ENCODE measurements at places on chromosomes 2 and 18. TPM values are rescaled to one million over a fixed set of nuclear protein-coding genes. Genes with fewer than 3 reads are reported as not detected.

- H3K4me1 ChIP-seq = no peaks in the 10 kb centered on the region
- H3K4me3 ChIP-seq = no peak overlapping the region
These were observed 71.9 kb upstream of the KLHL29 start for GRCh38 chr2:23312996-23313606.

GRCh38 chr2:7609974-7610373, 692.8 kb downstream of the RNF144A start:
- no peaks in the 10 kb centered on the region for H3K4me1 ChIP-seq
- no peaks in the 10 kb centered on the region for H3K27me3 ChIP-seq
- H3K36me3 ChIP-seq = no peaks in the 10 kb centered on the region
- no peak for DNase-seq

DNA sequence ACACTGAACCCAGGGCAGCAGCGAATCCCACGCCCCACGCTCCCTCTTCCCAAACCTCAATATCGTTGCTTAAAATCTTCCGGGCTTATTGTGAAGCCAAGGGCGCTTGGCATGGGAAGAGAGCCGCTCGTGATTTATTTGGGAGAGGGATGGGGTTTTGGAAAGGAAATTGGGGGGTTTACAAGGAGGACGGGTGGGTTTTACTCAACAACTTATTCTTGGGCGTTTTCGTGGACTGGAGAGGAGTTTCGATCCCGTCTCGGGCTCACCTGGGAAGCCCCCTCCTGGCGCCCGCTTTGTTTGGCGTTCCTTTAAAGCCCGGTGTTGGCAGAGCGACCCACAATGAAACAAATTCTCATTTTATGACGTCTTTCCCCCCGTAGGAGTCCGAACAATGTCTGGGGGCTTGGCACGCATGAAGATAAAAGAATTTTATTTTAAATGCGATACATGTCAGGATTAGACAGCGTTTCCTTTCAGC, 135.3 kb downstream of the INSIG2 start:
- DNase-seq = no peak
- peaks cover 65% of the 10 kb centered on the region for H3K27me3 ChIP-seq
- H3K4me1 ChIP-seq = peaks cover 6% of the 10 kb centered on the region
- no peaks in the 10 kb centered on the region for H3K36me3 ChIP-seq
- no peak overlapping the region for H3K27ac ChIP-seq

- H3K4me1 ChIP-seq = no peaks in the 10 kb centered on the region
- no peaks in the 10 kb centered on the region for H3K27me3 ChIP-seq
- H3K4me3 ChIP-seq = no peak overlapping the region
- H3K27ac ChIP-seq = no peak overlapping the region
- no peaks in the 10 kb centered on the region for H3K36me3 ChIP-seq
These were observed 10.2 kb downstream of the CATIP start for GRCh38 chr2:218366621-218367414.

DNA sequence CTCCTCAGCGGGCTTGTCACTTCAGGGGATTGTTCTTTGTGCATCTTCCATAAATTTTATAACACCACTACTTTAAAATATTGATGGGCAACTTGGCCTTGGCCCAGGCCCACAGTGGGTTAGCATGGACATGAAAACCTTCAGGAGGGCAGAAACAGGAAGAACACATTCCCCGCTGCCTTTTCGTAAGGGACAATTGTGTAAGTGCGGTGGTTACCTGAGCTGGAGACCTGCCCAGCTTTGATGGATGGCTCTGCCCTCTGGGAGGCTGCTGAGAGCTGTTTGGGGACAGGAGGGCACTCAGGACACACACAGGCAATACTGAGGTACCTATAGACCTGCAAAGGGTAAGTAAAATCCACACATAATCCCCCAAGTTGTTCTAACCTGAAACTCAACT, 46.8 kb downstream of the FECH start:
- H3K4me3 ChIP-seq = no peak overlapping the region
- no peak overlapping the region for H3K27ac ChIP-seq
- H3K4me1 ChIP-seq = no peaks in the 10 kb centered on the region
- no peak for DNase-seq
- no peaks in the 10 kb centered on the region for H3K36me3 ChIP-seq

DNA sequence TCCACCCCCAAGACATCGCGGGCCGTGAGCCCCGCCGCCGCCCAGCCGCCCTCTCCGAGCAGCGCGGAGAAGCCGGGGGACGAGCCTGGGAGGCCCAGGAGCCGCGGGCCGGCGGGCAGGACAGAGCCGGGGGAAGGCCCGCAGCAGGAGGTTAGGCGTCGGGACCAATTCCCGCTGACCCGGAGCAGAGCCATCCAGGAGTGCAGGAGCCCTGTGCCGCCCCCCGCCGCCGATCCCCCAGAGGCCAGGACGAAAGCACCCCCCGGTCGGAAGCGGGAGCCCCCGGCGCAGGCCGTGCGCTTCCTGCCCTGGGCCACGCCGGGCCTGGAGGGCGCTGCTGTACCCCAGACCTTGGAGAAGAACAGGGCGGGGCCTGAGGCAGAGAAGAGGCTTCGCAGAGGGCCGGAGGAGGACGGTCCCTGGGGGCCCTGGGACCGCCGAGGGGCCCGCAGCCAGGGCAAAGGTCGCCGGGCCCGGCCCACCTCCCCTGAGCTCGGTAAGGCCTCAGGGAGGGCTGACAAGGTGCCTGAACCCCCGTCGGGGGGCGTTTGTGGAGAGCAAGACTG, 14.2 kb downstream of the SPEG start:
- H3K36me3 ChIP-seq = no peaks in the 10 kb centered on the region
- peaks cover 4% of the 10 kb centered on the region for H3K4me1 ChIP-seq
- no peaks in the 10 kb centered on the region for H3K27me3 ChIP-seq
- DNase-seq = no peak
- H3K27ac ChIP-seq = no peak overlapping the region

DNA sequence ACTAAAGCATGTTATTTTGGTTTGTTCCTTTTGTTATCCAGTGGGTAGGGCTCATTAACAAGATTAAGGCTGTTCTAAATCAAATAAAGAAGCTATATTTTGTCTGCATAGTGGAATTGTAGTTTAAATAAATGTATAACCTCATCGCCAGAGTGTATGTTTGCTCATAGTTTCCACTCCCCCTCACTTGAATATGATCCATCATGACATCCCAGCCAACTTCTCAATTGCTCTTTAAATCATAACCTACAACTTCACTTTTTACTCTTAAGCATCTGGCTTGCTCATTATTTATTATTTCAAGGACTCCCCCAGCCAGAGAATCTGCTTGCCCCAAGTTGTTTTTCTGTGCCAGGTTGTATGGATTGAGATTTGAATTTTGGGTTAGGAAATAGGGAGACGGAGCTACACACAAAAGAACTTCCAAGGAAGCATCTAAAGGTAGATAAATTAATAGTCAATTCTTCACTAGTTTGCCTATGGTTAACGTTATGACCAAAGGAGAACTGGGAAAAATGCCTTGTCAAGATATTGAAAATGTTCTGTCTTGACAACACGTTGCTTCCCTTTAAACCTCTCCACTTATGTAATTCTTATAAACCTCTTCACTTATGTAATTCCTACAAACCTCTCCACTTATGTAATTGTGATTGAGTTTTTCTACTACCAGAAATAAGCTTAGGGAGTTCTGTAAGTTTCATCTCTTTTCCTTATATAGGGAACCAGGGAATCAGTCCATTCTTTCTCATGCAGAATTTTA, 55.4 kb upstream of the UPP2 start:
- no peaks in the 10 kb centered on the region for H3K4me1 ChIP-seq
- no peak for DNase-seq
- H3K27ac ChIP-seq = no peak overlapping the region
- no peaks in the 10 kb centered on the region for H3K36me3 ChIP-seq

DNA sequence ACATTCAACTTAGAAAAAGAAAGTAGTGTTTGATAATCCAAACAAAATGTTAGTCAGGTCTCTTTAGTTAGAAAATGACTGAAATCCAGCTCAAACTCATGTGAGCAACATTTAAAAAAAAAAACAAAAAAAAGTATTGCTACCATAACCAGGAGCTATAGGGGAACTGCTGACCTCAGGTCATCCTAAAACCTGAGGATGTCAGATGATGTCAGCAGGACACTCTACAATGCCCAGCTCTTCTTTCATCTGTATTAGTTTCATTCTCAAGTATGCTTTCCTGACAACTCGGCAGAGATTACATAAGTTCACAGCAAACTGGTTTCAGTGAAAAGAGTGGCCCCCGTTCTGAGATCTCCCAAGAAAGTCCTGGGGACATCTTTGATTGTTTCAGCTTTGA, 4.2 kb upstream of the ESCO1 start:
- no peaks in the 10 kb centered on the region for H3K4me1 ChIP-seq
- H3K36me3 ChIP-seq = no peaks in the 10 kb centered on the region
- no peak overlapping the region for H3K4me3 ChIP-seq
- H3K27me3 ChIP-seq = no peaks in the 10 kb centered on the region
- no peak overlapping the region for H3K27ac ChIP-seq

The MYCN gene
- 3.6 TPM for total RNA-seq

DNA sequence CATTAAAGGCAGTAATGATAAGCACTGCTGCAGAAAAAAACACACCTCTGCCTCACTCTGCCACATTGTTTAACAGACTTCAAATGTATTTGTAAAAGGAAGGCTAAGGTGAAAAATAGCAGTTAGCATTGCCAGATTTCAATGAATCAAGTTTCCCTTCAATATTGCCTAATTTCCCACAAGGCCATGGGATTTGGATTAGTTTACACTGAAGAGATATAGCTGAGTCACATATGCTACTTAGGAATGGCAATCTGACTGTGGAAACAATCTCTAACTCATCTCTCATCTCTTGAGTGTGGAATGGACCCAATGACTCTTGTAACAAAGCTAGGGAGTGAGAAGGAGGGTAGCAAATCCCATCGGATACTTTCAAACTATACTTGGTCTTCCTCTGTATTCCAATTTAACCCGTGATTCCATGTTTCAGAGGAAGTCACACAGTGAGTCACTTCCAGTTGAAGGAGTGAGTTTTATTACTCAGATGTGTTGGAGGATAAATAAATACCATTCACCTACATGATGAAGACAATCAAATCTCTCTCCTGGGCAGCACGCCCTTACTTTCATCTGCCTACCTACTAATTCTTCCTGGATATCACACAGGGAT, 5.1 kb downstream of the B4GALT6 start:
- no peaks in the 10 kb centered on the region for H3K36me3 ChIP-seq
- peak; percentile 93 for DNase-seq
- H3K27me3 ChIP-seq = no peaks in the 10 kb centered on the region
- H3K27ac ChIP-seq = peak overlapping the region; percentile 84
- peak overlapping the region; percentile 4 for H3K4me3 ChIP-seq
- H3K4me1 ChIP-seq = peaks cover 61% of the 10 kb centered on the region

DNA sequence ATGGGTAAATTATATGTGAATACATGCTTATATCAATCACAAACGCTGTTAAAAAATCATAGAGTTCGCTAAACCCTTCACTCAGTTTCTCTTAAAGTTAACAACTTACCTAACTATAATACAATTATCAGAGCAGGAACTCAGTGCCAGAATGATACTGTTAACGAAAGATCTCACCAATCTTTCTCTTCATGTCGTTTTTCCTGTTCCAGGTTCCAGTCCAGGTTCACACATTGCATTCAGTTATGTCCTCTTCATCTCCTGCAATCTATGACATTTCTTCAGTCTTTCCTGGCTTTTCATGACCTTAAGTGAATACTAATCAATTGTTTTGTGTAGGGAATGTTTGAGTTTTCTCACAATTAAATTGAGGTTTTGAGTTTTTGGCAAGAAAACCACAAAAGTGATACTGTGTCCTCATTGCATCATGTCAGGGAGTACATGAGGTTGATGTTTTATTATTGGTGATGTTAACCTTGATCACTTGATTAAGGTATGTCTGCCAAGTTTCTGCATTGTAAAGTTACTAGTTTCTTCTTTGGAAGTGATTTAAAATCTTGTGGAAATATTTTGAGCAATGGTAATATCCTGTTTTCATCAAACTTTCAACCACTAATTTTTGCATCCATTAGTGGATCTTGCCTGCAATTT, 131.9 kb downstream of the ESCO1 start:
- H3K4me1 ChIP-seq = peaks cover 2% of the 10 kb centered on the region
- H3K27ac ChIP-seq = no peak overlapping the region
- no peaks in the 10 kb centered on the region for H3K27me3 ChIP-seq
- no peak overlapping the region for H3K4me3 ChIP-seq
- DNase-seq = no peak

DNA sequence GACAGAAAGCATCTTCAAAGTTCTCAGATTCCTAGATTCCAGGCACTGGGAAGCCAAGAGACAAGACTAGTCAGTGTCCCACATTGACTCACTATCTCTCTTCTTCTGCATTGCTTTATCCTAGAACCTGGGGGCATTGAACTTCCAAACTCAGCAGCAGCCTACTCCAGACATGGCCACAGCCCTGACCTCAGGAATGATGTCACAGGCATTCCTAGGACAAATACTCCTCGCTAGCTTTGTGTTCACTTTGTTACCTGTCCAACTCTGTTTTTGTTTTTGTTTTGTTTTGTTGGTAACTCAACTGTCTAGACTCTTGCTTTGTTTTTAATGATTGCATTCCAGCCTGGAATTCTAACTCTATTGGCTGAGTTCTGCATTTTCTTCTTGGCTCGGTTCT, 449.3 kb upstream of the SPHKAP start:
- no peak for DNase-seq
- no peaks in the 10 kb centered on the region for H3K27me3 ChIP-seq
- H3K27ac ChIP-seq = no peak overlapping the region
- no peak overlapping the region for H3K4me3 ChIP-seq

The CELF4 gene
- not detected for total RNA-seq

DNA sequence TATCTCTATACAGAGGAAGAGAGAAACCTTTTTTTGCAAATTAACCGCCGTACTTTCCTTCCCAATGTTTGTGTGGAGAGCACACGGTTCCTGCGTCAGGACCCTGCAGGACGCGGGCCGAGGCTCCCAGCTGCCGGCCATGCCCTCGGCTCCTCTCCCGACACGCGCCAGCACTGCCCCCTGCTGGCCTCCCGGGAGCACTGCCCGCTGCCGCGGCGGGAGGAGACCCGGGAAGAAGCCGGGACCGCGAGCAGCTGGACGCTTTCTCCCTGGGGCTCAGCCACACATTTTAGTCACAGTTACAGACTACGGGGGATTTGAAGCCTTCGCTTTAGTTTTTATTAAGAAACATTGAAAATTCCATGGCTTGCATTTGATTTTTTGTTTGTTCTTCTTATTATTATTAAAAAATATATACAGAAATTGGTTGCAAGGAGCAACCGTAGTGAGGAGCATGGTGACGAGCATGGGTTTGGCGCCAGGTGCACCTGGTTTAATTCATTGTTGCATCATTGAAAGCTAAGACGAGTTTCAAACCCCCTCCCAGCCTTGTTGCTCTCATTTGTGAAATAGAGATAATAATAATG, 401.2 kb downstream of the GALR1 start:
- no peak for DNase-seq
- no peaks in the 10 kb centered on the region for H3K4me1 ChIP-seq
- H3K27ac ChIP-seq = no peak overlapping the region
- no peaks in the 10 kb centered on the region for H3K36me3 ChIP-seq
- H3K4me3 ChIP-seq = no peak overlapping the region

GRCh38 chr2:168278424-168278888, 31.1 kb upstream of the STK39 start:
- no peak overlapping the region for H3K27ac ChIP-seq
- no peaks in the 10 kb centered on the region for H3K4me1 ChIP-seq
- H3K36me3 ChIP-seq = no peaks in the 10 kb centered on the region
- H3K4me3 ChIP-seq = no peak overlapping the region

- DNase-seq = no peak
- H3K4me1 ChIP-seq = peaks cover under 1% of the 10 kb centered on the region
- peaks cover 6% of the 10 kb centered on the region for H3K27me3 ChIP-seq
- H3K4me3 ChIP-seq = no peak overlapping the region
These were observed 85.8 kb upstream of the MSH6 start for GRCh38 chr2:47697000-47697601.

The CRYGD gene
- total RNA-seq = not detected

The ALPI gene
- total RNA-seq = not detected

The ADGRF3 gene
- 0.18 TPM for total RNA-seq

- no peaks in the 10 kb centered on the region for H3K27me3 ChIP-seq
- no peak overlapping the region for H3K27ac ChIP-seq
- no peaks in the 10 kb centered on the region for H3K4me1 ChIP-seq
- no peak overlapping the region for H3K4me3 ChIP-seq
- H3K36me3 ChIP-seq = no peaks in the 10 kb centered on the region
- DNase-seq = no peak
These were observed 82.0 kb upstream of the MEX3C start for GRCh38 chr18:51279367-51279984.

Measured in endothelial cell of umbilical vein (primary cell).